ENCODE measurements at places on chromosomes 16 and 17.

DNA sequence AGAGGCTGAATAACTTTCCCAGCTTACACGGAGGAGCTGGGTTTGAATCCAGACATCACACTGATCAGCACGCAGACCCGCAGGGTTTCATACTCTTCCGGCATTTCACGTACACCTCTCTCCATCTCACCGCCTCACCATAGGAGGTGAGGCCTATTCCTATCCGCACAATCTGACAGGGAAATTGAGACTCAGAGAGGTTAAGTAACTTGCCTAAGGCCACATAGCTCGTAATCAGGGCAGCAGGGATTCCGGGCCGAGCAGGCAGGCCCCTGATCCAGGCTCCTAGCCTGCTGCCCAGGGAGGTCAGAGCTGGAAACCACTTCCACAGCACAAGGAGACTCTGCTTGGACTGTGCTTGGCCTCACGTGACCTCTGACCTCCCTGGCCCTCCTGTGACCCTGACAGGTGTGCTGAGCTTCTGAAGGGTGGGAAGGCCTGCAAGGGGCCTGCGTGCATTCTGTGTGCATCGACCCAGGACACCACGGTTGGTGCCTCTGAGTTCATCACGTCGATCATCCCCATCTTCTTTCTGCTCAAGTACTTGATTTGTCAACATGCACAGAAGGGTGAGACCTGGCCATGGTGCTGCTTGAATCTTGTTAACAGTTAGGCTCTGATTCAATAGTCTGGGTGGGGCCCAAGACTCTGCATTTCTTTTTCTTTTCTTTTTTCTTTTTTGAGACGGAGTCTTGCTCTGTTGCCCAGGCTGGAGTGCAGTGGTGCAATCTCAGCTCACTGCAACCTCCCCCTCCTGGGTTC, 4.7 kb downstream of the CEP295NL start:
- DNase-seq, result no peak

DNA sequence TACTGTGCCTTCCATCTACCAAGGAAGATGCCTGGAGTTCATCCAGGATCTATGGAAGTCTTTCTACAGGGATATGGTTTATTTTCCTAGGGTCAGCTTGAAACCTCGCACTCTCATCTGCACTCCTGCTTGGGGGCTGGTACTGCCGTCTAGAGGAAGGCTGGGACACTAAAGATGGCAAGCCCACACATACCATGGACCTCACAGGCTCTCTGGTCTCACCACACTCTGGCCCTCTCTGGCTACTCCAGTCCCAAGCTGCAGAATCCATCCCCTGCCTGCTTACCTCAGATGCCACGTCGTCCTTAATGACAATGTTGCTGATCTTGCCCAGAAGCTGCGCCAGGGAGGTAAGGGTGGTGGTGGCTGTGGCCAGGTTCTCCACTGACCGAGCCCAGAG, 2.1 kb upstream of the UNC119 start:
- DNase-seq, result no peak

DNA sequence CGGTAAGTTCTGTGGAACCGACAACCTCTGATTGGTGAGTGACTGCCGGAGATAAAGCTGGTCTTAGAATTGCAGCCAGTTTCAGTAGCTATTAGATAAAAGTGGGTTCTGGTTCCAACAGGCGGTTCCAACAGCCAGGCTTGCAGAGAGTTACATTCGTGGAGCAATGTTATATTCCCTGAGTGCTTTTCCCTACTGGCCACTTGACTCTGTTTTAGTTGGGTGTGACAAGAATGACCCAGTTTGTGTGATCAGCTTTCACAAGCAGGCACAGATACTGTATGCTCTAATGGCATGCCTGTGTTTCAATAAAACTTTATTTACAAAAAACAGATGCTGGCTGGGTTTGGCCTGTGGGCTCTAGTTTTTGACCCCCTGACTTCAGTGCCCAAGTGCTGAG, 196.6 kb downstream of the SNX29 start:
- no peak for DNase-seq

DNA sequence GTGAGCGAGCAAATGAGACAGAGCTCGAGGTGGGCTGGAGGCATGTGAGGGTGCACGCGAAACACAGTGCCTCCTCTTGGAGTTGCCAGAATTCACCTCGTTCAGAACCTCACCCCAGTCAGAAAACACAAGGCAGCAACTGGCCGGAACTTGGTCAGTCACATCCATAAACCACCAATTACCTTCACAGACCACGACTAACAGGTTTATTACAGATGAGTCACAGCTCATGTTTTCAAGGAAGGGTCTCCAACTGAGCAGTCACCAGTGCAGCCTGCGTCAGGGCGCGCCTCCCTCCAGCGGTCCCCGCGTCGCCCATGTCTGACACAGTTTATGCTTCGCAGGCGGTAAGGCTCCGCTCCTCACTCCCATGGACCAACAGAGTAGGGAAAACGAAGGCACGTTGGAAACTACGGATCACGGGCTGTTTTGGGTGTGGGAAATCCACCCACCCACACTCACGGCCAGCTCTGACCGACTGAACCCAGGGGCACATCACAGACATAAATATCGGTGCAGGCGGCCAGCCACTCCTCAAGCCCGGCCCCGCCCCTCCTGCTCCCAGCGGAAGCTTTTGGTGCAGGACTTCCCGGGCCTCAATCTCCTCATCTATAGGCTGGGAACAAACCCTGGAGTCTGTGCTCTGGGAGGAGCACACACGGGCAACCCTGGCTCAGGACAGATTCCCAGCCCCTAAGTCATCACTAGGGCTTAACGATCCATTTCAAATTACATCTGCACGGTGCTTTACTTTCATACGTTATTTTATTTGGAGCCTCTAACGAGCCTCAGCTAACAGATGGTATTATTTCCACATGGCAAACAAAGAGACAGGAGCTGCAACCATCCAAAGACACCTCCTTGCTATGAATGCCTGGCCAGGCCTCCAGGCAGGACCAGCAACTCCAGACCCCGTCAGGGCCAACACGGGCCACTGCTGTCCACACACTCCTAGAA, 126.3 kb downstream of the ZNF778 start:
- DNase-seq, result no peak

DNA sequence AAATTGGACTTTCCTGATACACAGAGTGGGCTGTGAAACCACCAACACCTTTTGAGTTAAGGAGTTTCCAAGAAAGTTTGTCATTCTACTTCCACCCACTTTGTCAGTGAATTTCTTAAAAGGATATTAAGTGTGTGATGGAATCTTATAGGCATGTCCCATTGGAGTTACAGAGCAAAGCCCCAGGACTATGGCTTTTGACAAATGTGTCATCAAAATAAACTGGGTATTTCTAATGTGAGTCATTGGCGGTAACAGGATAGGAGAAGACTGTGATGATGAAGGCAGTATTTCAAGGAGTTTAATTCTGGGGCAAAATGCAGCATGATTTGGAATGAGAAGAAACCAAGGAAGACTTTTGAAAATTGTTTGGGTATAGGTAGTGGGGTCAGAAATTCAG, 1013.8 kb upstream of the EEF2KMT start:
- no peak for DNase-seq

DNA sequence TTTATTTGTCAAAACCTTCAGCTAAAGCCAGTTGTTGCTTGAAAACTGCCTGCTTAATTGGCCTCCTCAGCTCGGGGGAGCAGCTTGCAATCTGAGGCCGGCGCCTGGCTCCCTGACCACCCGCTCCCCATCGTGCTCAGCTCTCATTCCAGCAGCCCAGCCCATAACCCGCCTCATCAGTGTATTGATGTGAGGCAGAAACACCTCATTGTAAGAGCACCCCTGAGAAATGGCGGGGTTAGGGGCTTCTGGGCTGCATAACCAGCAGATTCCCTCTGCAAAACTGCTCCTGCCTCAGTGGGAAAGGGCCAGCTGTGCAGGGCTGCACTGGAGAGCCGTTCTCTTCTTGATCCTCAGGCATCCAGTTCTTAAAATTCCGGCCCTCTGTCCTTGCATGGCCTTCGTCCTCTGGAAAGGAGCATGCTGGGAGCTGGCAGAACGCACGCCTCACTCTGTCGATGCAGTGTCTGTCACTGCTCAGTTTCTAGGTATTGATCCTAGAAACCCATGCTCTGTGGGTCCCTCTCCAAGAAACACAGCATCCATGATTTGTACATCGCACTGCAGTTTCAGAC, 113.8 kb upstream of the CHMP6 start:
- DNase-seq, result peak; percentile 46

- DNase-seq, result no peak
Observed at GRCh38 chr17:32793841-32794240, 83.1 kb downstream of the MYO1D start.

DNA sequence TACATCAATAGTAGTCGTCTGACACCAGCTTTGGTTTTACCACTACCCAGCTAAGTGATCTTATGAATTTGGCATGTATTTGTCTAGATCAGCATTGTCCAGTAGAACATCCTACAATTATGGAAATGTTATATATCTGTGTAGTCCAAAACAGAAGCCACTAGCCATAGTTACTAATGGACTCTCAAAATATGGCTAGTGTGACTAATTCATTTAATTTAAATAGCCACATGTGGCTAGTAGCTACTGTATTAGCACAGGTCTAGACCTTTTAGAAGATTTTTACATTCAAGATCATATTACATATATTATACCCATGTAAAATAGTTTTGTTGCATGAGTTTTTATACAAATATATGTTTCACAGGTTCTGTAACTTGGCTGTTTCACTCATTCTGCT, 27.0 kb upstream of the NFAT5 start:
- DNase-seq, result no peak

DNA sequence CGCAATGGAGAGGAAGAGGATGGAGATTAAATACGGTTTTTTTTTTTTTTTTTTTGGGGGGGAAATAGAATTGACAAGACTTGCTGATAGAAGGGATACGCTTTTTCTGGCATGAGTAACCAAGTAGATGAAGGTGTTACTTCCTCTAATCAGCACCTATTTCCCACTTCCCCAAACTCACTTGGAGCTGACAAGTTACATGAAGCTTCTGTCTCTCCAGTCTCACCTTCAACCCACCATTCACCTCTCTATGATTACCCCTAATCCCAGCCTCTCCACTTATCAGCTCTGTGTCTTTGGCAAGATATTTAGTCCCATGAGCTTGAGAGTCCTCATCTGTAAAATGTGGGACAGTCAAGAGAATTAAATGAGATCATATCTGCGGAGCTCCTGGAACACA, 185.9 kb upstream of the HS3ST3A1 start:
- DNase-seq, result no peak

GRCh38 chr17:55426851-55427586, 5.4 kb upstream of the MMD start:
- no peak for DNase-seq

GRCh38 chr17:50632637-50633036, 2.0 kb upstream of the ABCC3 start:
- no peak for DNase-seq

- DNase-seq, result no peak
Observed at GRCh38 chr17:49779739-49780231, 8.7 kb upstream of the KAT7 start.

GRCh38 chr17:40791787-40792436, 7.8 kb downstream of the KRT28 start:
- no peak for DNase-seq

DNA sequence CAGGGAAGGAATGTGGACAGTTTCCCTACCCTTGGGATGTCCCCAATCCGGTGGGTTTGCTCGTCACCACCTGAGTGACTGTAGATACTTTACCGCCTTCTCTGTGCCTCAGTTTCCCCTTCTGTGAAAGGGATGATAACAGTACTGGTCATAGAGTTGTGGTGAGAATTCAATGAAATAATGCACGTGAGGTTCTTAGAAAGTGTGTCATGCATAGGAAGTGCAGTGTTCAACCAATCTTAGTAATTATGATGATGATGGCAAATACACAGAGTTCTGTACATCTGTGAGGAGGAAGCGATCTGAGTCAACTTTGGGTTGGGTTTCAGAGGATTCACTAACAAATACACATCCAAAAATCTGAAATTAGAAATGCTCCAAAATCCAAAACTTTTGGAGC, 114.6 kb upstream of the HS3ST2 start:
- DNase-seq, result no peak

- peak; percentile 95 for DNase-seq
Observed at GRCh38 chr17:74737299-74738050, 419 bp downstream of the RAB37 start.

GRCh38 chr16:10558305-10558704, 22.1 kb downstream of the EMP2 start:
- DNase-seq, result no peak

GRCh38 chr16:54412777-54413455, 126.3 kb upstream of the IRX3 start:
- no peak for DNase-seq

- DNase-seq, result peak; percentile 63
Observed at GRCh38 chr16:16797239-16797638, 418.3 kb downstream of the NPIPA7 start.

DNA sequence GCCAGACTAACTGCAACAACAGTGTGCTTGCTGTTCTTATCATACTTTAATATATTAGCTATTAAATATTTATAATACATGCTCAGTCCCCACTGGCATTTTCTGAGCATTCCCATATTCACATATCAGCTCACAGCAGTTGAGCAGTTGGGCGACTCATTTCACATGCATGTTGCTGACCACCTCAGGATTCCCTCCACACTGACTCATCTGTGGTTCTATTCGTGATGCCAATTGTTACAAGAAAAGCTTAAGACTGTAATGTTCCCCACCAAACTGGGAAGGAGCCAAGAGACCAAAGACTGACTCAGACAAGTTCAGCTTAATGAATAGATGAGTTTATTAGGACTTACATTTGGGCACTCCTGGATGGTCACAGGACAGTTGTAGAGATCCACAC, 100.3 kb upstream of the KIF2B start:
- no peak for DNase-seq

DNA sequence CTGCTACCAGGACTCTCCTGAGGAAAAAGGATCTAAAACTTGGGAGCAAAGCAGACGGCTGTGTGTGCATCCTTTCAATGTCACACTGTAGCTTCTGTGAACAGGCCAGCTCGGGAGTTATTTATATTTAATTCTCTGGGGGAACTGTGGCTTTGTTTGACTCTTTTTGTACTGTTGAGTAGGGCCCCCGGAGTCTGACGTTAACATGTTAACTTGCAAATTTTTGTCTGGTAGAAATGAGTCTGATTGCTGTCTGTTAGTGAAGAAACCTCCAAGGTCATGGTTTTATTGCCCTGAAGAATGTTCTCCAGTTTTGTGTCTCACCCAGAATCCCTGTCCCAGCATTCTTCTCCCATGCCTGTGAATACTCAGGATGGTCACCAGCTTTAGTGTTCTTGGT, 14.2 kb upstream of the KCNG4 start:
- DNase-seq, result no peak

DNA sequence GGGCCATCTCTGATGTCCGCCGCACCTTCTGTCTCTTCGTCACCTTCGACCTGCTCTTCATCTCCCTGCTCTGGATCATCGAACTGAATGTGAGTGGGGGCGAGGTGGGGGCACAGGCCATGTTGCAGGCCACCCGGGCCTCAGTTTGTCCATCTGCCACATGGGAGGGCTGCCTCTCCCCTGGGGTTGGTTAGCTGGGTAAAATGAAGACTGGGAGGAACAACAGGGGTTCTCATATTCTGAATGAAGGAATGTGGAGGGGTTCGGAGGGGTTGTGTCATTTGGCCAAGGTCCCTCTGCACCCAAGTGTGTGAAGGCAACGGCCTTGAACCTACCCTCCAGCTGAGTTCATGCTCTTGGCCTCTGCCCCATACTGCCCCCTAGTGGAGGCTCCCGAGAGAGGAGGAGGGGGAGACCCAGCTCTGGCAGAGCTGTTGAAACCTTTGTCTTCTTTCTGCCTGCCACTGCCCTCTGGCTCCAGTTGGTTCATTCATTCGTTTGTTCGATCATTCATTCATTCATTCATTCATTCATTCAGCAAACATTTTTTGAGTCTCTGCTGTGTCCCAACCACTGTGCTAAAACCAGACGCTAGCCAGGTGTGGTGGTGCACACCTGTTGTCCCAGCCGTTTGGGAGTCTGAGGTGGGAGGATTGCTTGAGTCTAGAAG, 11.4 kb upstream of the TCAP start:
- DNase-seq, result peak; percentile 98

GRCh38 chr16:54939510-54940278, 9.0 kb downstream of the IRX5 start:
- DNase-seq, result peak; percentile 79

All from endodermal cell (in vitro differentiated cells).